Right kidney (tissue), 9 donors: ENCODE measurements at places on chromosomes 5 and 9.

GRCh38 chr9:2000314-2000713 is 14.8 kb upstream of the SMARCA2 start:
- DNase-seq = no peak

DNA sequence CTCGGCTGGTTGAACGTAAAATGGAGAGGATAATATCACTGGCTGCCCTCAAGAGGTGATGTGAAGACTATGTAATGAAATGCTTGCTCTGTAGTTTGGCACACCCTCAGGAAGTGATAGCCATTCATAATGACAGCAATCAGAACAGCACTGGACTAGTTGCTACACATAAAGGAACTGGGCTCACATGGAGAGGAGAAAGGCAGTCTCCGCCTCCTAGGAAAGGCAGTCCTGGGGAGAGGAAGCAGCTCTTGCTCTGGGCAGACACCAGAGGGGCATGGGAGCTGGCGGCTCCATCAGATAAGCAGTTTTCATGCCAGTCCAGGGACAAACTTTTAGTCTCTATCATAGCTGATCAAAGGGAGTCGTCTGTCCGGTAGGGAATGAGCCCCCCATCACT is 46.9 kb downstream of the ARHGEF37 start:
- DNase-seq = no peak

GRCh38 chr5:134506054-134507039 is 19.1 kb upstream of the JADE2 start:
- DNase-seq = peak; percentile 31

DNA sequence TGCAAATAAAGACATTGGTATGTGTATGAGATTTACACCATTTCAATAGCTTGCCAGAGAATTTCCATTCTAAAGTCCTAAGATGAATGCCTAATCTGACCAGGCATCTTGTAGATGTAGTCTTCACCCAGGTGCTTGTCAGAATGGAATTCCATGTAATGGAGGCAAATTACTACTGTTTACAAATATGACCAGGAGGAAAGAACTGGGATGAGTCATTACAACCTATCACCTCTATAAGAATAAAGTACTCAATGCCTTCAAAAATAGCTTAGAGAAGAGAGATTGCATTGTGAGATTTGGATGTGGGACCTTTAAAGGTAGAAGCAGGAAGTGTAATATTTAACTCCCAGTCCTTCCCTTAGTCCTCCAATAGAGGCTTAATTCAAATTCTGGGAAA is 507.0 kb upstream of the PTGER4 start:
- no peak for DNase-seq

DNA sequence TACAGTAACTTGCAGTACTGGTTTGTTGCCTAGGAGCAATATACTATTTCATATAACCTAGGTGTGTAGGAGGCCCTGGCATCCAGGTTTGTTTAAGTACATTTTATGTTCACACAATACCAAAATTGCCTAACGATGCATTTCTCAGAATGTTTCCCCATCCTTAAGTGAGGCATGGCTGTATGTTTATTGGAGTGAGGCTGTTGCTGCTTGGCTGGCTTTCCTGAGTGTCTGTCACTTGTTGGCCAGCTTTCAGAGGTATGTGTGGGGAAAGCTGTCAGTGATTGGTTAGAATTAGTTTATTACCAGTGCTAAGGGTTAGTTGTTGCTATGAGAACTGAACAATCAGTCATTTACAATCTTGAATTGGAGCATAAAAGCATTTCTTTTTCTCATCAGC is 154.1 kb upstream of the CDH12 start:
- no peak for DNase-seq

- no peak for DNase-seq
These were observed 45.6 kb upstream of the EGFL7 start for GRCh38 chr9:136616948-136617695.

- DNase-seq = peak; percentile 40
These were observed 60.8 kb downstream of the FOXD1 start for GRCh38 chr5:73387601-73388305.

DNA sequence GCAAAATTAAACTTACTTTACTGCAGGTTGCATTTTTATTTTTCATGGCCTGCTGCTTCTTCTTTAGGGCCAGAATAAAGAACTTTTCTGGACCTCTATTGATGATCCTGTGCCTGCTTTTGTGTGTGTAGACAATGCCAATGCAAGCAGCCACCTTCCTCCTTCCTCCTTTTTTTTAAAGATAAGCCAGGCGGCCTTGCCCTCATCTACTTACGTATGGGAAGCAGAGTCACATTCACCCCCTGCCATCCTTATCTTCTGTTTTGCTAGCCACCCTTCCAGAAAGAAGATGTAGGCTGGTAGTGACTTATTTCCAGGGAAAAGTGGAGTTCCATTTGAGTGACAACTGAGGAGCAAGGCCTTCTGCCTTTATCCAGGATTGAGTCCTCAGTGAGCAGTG is 122.9 kb downstream of the KDM4C start:
- DNase-seq = no peak

DNA sequence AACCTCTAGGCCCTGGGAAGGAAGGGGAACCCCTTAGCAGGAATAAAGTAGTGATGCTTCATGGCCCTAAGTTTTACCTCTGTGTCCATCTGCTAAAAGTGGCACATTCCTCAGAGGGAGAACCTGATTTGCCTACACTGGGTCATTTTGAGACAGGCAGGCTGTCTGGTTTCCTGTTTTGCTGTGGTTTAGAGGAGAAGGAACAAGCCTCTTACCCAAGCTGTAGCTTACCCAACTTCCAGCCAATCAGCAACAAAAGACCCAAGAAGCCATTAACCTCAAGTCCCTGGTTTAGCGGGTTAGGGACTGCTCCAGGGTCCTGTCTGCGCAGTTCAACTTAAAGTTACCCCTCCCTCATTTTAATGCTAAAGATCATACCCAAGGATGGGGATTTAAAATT is 411.0 kb downstream of the MAT2B start:
- DNase-seq = peak; percentile 0

GRCh38 chr9:6383551-6384225 is 29.3 kb upstream of the UHRF2 start:
- DNase-seq = no peak
